Stimulated activated CD8-positive, alpha-beta memory T cell treated with anti-CD3 and anti-CD28 coated beads, Interleukin-4, amount 100 ng/mL, for 4 hours (primary cell): ENCODE measurements at places on chromosomes 3 and 15.

- no peak for DNase-seq
Observed at GRCh38 chr3:150090877-150091276, 120.2 kb upstream of the PFN2 start.

GRCh38 chr3:175287361-175287963 lies 428.3 kb downstream of the NAALADL2 start:
- DNase-seq: no peak

DNA sequence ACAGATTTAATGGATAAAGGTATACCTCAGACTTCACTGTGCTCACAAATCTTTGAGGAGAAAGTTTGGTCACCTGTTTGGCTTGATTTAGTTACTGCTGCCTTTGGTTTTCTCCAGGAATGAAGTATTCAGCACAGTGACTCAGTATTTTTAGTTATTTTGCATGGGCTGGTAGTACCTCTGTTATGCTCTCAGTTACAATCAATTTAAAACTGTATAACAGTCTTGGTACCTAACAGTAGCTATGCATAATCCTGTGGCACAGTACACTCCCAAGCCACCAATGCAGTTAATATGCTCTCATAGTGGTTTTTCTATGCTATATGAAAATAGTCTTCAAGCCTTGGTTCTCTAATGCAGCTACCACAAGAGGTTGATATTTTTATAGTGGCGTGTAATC lies 11.9 kb upstream of the EIF3J start:
- DNase-seq: no peak

- DNase-seq: no peak
Observed at GRCh38 chr3:193772422-193772763, 179.4 kb downstream of the OPA1 start.
